ENCODE measurements at places on chromosomes 2 and 18. TPM values are rescaled to one million over a fixed set of nuclear protein-coding genes. Genes with fewer than 3 reads are reported as not detected.

Gene COL3A1
- 0.21 TPM for total RNA-seq

Gene ZNF521
- not detected for total RNA-seq

Gene NEU2
- total RNA-seq, result not detected

Gene DYSF
- 0.75 TPM for total RNA-seq

Gene VWC2L
- not detected for total RNA-seq

Gene HOXD12
- not detected for total RNA-seq

Gene C2orf80
- not detected for total RNA-seq

Gene ZNF396
- 0.75 TPM for total RNA-seq

All from A549 treated with dexamethasone at 1 μM for 4 hours (cell line).